Liver (tissue), 10 donors: ENCODE measurements at places on chromosomes 7 and 10. TPM values are rescaled to one million over a fixed set of nuclear protein-coding genes. Genes with fewer than 3 reads are reported as not detected.

ADRA2A gene
- 0.19 TPM for total RNA-seq

RPS24 gene
- total RNA-seq, result 934 TPM

ENTPD1 gene
- total RNA-seq, result 6.4 TPM

COL13A1 gene
- 0.47 TPM for total RNA-seq

SUMF2 gene
- total RNA-seq, result 104 TPM

HGF gene
- total RNA-seq, result 18.4 TPM

DNA sequence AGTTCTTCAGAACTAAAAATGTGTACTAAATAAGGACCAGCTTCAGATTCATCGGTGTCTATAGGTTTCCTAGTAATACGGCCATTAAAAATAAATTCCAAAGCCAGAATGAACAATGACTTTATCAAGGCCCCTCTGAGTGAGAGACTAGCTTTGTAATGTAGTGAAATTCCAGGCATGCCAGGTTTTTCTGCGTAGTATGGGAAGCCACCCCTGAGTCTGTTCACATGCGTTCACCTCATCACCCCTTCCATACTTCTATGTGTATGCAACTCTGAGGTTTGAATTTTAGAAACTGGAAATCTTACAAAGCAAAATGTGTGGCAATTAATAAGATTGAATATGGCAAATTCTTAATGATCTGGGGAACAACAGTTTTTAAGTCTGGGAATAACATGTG, 24.5 kb downstream of the RNF32 start:
- no peak for DNase-seq

DNA sequence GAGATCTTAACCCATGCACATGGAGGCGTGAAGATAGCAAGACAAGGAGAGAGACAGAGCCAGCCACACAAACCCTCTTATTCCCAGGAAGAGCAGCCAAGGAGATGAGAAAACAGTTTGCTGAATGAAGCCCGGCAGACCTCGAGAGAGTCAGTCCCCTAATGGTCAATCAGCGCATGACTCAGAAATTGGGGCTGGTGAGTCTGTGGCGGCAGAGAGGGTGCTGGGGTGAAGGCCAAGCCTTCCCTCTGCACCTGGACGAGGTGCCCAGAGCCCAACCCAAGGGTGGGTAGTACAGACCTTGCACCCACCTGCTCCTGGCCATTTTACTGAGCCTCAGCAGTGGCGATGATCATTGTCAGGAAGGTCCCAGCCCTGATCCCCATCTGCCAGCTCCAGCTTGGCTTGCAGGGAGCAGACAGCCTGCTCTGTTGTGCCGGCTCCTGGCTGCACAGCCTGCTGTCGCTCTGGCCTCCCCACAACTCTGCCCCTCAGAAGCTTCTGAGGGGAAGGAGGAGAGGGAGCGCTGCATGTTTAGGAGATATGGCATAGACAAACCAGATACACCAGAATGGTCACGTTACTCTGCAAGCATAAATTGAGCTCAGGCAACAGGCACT, 256.6 kb downstream of the RPS24 start:
- DNase-seq, result no peak

DNA sequence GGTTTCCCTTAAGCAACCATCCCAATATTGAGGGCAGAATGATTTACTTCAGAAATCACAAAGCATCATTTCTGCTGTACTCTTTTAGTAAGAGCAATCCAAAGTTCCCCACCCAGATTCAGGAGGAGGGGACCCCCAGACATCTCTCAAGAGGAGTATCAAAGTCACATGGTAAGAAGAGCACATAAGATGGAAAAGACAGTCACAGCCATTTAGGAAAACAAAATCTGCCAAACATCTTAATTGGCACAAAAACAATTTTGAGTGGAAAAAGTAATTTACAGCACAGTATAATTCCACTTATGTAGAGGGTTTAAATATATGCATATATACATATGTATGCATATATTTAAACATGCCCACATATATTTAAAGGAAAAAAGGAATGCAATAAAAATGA, 1329.0 kb upstream of the CELF2 start:
- DNase-seq, result no peak

GRCh38 chr10:105473170-105473569, 832.1 kb downstream of the SORCS3 start:
- DNase-seq, result no peak

- DNase-seq, result no peak
Measured at GRCh38 chr10:63522277-63522687, 1.1 kb downstream of the REEP3 start.

GRCh38 chr10:78828647-78829539, 239.9 kb upstream of the ZMIZ1 start:
- DNase-seq, result no peak

DNA sequence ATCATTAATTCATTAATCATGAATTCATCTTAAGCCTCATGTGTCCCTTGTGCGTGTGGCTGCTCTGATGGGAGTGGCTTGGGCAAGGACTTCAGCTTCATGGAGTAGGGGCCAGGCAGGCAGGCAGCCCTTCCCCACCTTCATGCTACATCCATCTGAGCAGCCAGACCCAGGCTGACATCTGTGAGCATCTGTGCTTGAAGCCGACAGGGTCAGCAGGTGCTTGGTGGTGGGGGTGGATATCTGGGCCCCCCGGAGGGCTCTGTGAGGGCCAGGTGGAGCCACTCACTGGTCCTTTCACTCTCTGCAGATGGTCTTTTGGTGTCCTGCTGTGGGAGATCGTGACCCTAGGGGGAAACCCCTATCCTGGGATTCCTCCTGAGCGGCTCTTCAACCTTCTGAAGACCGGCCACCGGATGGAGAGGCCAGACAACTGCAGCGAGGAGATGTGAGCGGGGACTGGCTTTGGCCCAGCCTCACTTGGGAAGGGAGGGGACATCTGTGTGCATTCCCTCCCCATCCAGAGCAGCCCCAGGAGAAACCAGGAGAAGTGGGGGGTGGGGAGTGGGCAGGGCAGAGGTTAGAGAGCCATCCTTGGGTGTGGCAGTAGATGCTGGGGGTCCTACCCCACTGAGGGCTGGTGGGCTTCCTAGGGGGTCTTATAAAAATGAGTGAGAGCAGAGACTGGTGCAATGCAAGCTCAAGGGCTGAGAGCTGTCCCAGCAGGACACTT, 14.7 kb upstream of the CSGALNACT2 start:
- DNase-seq, result no peak

GRCh38 chr7:18200266-18200665, 172.6 kb upstream of the PRPS1L1 start:
- DNase-seq, result no peak

DNA sequence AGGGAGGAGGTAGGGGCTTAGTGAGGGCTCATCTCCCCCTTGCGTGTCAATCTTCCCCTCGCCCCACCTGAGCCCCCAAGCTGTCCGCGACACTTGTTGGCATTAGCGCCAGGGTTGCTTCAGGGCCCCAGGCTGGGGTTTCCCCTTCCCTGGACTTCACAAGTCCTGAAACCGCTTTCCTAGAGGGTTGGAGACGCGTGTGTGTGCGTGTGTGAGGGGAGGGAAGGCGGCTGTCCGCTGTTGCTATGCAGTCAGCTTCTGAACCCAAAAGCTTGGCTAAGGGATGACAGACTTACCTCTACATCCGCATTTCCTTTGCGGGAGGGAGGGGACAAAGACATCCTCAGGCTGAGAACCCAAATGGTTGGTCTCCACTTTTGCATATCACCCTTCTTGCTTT, 803 bp downstream of the GOLGA7B start:
- no peak for DNase-seq

DNA sequence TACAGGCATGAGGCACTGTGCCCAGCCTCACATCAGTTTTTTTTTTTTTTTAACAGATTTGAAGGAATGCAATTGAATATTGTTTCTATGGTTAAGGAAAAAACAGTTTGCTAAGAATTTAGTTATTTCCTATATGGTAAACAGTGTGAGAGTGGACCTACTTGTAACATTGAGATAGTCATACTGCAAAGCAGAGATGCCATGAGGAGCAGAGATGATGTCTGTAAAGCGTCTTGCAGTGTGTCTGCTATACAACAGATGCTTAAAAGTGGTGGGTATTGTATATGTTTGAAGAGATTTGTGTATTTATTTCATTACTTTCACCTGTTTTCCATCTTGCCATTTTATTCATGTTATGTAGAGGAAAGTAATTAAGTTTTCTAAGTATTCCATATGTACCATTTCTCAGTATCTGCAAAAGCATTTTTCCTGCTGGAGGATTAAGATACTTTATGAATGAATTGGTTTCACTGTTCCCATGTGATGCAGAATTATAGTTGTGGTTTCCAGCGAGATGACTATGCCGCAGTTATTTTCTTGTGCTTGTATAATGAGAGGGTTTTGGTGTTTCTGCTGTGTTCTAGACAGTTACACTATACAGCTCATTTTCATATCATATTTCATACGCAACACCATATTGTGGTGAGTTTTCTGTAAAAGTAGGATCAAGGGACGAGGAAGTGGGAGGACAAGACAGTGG, 26.6 kb downstream of the TET1 start:
- DNase-seq, result no peak

GRCh38 chr7:22992874-22993840, 20.8 kb downstream of the HYCC1 start:
- no peak for DNase-seq

DNA sequence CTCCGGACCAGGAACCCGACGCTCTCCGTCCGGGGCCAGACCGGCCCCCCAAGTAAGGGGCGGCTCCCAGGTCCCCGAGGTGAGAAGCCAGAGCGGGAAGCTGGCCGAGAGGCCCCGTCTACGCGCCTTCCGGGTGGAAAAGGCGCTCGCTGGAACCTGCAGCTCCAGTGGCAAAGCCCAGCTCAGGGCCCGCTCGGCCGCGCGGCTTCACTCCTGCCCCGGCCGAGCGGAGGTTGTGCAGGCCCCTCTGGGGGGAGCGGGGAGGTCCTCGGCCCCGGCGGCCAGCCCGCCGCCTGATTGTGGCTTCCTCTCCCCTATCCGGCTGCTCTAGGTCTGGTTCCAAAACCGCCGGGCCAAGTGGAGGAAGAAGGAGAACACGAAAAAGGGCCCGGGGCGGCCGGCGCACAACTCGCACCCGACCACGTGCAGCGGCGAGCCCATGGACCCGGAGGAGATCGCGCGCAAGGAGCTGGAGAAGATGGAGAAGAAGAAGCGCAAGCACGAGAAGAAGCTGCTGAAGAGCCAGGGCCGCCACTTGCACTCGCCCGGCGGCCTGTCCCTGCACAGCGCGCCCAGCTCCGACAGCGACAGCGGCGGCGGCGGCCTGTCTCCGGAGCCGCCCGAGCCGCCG, 2.9 kb downstream of the UNCX start:
- no peak for DNase-seq

DNA sequence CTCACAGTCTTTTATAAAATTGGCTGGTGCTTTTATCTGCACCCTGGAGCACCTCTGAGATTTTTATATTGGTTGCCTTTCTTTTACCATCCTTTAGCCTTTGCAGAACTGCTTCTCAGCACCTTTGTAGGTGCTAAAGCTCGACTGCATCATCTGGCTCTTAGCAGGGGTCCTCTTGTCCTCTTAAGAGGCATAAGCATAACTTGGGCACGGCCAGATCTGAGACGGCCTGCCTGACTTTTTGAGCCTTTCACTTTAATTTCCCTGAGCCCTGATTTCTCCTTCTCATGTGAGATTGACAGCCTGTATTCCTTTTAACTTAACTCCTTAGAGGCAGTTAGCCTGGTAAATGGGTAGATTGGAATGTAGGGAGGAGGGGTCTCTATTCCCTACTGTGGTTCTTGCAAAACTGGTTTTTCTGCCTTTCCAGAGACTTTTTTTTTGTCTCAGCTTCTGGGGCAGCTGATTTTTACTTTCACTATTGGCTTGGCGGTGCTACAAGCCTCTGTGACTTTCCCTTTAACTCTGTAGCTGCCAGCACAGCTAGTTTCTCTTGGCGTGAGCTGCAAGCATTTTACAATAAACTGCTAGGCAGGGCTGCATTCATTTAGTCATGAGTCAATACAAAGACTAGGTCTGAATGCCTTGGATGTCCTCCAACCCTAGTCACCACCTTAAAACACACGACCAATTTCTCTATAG, 24.0 kb downstream of the ZPBP start:
- no peak for DNase-seq
